ENCODE measurements at places on chromosomes 12 and 14.

- DNase-seq = no peak
Observed at GRCh38 chr12:109709401-109709991, 4.1 kb upstream of the FAM222A start.

GRCh38 chr14:53399057-53399456, 245.9 kb upstream of the DDHD1 start:
- no peak for DNase-seq

DNA sequence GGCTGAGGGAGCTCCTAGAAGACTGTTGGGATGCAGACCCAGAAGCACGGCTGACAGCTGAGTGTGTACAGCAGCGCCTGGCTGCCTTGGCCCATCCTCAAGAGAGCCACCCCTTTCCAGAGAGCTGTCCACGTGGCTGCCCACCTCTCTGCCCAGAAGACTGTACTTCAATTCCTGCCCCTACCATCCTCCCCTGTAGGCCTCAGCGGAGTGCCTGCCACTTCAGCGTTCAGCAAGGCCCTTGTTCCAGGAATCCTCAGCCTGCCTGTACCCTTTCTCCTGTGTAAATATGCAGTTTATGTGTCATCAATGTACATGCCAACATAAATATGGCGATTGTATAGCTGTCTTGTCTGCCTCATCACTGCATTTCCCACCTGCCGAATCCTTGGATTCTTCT, 7.5 kb downstream of the AMHR2 start:
- DNase-seq = no peak

GRCh38 chr12:69921831-69922230, 96.8 kb downstream of the MYRFL start:
- DNase-seq = no peak

- no peak for DNase-seq
Observed at GRCh38 chr12:33531261-33531660, 91.6 kb upstream of the SYT10 start.

DNA sequence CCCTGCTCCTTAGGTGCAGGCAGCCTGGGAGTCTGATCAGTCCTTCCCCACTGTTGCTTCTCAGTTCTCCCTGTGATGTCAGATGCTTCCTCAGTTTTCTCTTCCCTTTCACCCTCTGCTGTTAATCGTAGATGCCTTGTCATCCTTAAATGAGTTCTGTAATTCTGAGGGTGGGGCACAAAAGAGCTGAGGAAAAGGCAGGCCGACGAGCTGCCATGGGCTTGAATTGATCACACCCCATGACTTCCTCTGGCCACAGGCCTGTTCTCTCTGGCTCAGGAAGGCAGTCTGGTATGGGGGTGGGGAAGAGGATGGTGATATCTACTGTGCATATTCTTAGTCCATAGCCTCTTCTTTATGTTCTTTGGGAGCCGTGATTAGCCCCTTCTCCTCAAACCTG, 5.2 kb upstream of the AP1G2 start:
- DNase-seq = no peak

DNA sequence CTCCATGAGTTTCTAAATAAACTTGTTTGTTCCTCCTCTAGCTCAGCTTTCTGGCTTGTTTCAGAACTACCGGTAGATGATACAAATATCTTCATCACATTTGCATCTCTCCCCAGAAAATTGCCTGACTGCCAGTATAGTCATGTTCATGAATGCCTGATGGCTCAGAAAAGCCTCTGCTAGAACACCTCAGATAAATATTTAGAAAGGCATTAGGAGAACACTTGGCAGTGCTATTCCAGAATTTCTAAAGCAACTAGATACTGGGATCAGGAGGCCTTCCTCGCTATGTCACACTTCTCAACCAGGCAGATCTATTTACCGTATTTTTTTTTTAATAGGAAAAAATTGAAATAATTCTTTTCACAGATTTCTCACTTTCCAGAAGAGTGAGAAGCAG, 32.3 kb upstream of the KRAS start:
- no peak for DNase-seq

DNA sequence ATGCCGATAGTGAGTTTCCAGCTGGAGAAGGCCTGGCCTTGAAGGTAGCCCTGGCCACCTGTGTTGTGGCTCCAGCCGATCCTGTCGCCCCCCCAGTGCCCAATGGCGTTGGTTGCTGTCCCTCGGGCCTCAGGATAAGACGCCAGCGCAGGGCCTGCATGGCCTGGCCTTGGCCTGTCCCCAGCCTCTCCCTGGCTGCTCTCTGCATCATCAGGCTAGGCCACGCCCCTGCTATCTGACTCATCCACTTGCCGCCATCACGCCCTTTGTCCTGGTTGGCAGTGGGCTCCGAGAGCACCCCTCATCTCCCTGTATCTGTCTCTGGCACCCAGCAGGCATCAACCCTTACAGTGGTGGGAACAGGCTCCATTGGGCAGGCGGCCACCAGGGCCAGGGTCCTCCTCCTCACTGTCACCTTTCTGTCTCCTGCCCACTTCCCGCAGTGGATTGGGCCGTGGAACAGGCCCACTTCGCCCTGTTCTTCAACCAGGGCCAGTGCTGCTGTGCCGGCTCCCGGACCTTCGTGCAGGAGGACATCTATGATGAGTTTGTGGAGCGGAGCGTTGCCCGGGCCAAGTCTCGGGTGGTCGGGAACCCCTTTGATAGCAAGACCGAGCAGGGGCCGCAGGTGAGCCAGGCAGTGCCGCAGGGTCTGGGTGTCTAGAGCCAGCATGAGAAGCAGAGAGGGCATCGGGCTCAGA, 25.6 kb downstream of the ALDH2 start:
- DNase-seq = no peak

- no peak for DNase-seq
Observed at GRCh38 chr12:97177481-97177880, 270.4 kb downstream of the NEDD1 start.

DNA sequence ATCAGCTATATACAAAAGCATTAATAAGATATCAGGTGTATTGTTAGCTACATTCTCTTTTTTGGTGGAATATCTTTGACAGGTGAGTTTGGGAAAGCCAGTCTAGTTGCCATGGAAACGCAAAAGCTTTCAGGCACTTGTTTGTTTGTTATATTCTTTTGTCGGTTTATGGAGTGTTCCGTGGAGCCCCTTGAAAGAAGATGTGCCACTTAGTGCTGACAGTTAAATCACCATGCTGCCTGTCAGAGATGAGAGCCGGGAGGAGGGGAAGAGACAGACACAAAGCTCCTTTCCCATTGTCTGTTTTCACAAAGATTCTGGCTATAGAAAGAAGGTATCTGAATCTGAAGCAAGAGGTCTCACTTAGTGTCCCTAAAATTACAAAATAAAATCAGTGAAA, 170.8 kb downstream of the SNAPC1 start:
- DNase-seq = no peak

GRCh38 chr14:30849354-30849753, 25.0 kb upstream of the COCH start:
- no peak for DNase-seq

DNA sequence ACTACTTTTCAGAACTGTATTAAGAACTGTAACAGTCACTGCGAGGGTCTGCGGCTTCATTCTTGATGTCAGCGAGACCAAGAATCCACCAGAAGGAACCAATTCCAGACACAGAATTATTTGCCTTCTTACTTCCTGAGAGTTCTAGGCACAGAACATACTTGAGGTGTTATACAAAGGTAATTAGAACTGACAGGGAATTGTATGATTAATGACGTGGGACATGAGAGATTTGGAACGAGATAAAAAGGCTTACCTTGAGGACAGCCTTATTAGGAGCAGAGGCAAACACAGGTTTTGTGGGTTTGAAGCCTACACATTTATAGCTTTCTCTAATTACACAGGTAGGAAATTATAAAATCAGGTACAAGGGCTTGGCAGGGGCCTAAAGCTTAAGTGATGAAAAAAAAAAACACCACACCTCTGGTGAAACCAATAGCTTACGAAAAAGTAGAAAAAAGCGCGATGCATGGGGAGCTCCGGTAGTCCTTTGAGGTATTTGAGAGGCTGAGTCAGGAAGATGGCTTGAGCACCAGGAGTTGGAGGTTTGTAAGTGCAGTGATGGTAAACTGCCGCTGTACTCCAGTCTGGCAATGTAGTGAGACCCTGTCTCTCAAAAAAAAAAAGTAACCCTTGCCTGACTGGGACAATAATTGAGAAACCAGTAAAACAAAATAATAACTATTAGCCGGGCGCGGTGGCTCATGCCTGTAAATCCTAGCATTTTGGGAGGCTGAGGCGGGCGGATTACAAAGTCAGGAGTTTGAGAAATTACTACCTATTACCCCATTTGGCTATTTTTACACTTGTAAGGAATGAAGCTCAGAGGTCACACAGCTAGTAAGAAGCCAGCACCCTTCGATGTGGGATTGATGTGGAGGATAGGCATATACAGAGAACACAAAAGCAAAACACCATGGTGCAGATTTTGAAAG, 795 bp upstream of the ACOT2 start:
- DNase-seq = no peak

DNA sequence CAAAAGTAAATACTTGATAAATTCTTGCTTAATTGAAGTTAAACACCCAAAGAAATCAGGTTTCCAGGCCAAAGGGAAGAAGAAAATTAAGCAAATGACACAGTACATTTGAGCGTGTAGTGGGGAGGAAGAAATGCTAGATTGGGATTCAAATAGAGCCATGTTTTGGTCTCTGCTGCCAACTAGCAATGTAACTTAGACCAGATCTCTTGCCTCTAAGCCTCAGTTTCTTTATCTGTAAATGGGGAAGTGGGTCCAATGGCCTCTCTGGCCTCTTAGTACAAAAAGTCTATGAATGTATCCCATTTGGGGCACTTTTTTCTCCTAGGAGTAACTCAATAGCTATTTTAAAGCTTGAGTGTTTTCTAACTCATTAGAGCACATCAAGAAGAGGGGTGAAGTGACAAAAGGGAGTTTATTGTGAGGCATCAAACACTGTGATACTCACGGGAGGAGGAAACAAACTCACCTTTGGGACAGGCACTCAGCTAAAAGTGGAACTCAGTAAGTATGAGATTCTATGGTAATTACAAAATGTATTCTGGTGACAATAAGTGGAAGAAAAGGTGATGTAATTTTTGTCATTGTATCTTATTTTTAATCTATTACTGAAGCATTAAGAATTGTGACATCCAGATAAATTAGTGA, 55.8 kb downstream of the DAD1 start:
- no peak for DNase-seq

- DNase-seq = no peak
Observed at GRCh38 chr14:76779221-76780057, 18.2 kb downstream of the VASH1 start.

DNA sequence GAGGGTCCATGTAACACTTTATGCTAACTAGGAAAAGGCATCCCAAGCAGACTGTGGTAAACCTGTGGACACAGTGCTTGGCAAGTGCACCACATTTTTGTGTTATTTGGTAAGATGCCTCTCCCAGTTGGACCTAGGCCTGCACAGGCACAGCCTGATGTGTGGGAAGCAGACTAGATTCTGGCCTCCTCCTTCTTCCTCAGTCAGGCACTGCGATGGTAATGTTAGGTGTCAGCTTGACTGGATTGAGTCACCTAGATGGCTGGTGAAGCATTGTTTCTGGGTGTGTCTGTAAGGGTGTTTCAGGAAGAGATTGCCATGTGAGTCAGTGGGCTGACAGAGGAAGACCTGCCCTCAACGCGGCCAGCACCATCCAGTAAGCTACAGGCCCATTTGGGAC, 25.3 kb upstream of the RHOJ start:
- no peak for DNase-seq

- DNase-seq = no peak
Observed at GRCh38 chr14:61872452-61872851, 110.2 kb downstream of the SNAPC1 start.

- no peak for DNase-seq
Observed at GRCh38 chr14:22168092-22168955, 420.7 kb downstream of the DAD1 start.

- no peak for DNase-seq
Observed at GRCh38 chr14:92534932-92535643, 21.5 kb downstream of the RIN3 start.

- DNase-seq = no peak
Observed at GRCh38 chr14:51430079-51430478, 190.0 kb downstream of the TMX1 start.

All from stimulated activated CD8-positive, alpha-beta memory T cell treated with anti-CD3 and anti-CD28 coated beads, Interleukin-4, amount 100 ng/mL, for 24 hours (primary cell).